ENCODE measurements at places on chromosomes 1 and 21.

DNA sequence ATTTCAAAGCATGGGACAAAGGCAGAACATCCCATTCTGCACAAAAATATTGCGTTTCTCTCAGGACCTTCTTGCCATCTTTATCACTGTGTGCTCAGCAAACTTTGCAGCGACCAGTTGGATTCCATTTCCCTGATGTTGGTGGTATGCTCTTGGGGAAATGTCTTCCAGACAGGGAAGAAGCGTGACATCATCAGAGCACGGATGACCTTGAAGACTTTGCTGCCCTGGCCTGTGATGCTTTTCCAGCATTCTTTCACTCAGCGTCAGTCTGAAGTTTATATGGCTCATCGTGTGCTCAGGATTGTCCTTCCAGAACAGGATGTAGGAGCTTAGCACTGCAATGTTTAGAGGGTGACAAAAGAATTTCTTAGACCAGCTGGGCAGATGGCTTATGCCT lies 131.4 kb upstream of the F3 start:
- DNase-seq, result peak; percentile 78

- peak; percentile 41 for DNase-seq
These were observed 32.8 kb downstream of the EPRS1 start for GRCh38 chr1:220013497-220013896.

DNA sequence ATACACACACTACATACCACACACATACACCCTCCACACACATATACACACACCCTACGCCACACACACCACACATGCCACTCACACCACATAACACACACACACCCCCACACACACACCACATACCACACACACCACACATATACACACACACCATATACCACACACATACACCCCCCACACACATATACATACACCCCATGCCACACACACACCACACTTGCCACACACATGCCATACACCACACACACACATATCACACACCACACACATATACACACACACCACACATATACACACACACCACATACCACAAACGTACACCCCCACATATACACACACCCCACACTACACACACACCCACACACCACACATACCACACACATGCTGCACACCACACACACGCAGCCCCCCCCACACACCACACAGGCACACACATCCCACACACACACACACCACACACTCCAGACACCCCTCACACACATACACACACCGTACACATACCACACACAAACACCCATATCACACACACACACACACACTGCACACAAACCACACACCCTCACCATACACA lies 76.7 kb upstream of the TMPRSS2 start:
- no peak for DNase-seq

- DNase-seq, result no peak
These were observed 62.6 kb downstream of the MAN1C1 start for GRCh38 chr1:25679171-25679570.

DNA sequence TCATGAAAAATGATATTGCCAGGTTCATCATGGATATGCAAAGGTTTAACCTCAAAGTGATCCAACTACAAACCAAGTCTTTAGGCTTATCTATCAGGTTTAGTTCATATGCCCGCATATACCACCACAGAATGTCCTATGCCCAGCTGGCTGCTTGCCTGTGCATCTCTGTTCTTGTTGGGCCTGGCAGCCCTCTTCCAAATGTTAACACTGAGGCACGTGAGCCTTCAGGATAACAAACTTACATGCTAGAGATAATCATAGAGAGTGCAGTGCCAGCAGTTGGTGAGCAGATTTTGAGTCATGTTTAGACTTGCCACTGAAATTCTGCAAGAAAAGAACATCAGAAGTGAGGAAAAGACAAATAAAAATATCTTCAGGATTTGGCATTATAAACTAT lies 607.9 kb upstream of the TMPRSS15 start:
- no peak for DNase-seq

- DNase-seq, result no peak
These were observed 772 bp downstream of the ADAM15 start for GRCh38 chr1:155051777-155052398.

DNA sequence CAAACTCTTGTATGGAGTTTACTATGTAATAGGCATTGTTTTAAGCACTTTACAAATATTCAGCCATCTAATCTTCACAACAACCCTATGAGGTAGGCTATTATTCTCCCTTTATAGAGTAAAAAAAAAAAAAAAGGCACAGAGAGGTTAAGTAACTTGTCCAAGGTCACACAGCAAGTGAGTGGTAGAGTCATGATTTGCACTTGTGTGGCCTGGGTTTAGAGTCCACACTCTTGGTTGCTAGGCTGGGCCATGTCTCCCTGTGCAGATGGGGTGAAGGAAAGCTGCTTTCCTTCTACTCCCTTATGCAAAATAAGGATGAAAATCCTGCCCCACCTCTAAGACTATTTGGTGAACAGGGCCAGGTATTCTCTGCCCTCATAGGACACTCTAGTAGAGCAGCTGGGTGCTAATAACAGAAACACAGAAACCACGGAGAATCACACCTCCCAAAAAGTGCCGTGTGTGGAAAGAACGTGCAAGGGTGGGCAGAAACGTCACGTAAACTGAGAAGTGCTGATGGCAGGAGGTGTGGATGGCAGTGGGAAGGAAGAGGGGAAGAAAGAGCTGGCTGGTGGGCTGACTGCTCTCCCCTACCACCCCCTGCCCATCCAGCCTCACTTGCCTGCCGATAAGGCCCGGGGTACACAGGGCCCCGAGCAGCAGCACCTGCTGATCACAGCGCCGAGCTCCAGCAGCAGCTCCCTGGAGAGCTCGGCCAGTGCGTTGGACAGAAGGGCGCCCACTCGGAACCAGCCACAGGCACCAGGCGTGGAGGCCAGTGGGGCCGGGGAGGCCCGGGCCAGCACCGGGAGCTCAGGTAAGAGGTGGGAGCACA lies 28.3 kb upstream of the VPS13D start:
- no peak for DNase-seq

DNA sequence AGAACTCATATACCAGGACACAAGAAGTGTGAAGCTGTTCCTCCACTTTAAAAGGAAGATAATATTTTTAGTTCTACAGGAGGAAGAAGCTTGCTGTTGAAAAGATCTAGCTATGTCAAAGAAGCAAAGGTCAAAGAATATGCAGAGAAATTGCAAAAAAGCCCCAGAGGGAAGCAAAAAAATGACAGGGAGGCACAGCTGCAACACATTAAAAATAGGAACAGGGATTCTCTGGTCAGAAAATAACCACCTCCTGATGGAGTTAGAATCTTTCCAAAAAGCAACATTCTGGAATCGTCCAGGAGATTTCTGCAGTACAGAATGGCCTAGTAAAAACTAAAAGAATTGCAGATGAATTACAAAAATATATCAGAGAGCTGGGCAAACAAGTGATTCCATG lies 238.9 kb upstream of the PRMT6 start:
- DNase-seq, result peak; percentile 22

GRCh38 chr1:26786437-26787380 lies 1.0 kb upstream of the PIGV start:
- peak; percentile 88 for DNase-seq

DNA sequence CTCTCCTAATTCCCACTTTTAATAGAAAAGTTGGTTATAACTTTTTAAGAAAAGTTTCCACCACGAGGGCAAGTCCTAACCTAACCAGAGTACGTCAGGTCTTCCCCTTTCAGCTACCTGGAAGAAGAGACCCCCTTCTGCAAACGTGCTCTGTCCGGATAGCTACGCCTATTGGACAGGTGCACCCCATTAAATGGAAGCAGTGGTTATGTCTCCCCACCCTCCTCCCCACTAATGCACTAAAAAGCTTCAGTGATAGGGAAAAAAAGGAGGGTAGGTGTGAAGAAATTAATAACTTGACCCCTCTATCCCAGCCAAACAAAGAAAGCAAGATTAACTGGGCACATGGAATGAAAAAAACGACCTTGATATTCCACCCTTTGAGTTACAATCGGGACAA lies 7.7 kb downstream of the GLUL start:
- no peak for DNase-seq

DNA sequence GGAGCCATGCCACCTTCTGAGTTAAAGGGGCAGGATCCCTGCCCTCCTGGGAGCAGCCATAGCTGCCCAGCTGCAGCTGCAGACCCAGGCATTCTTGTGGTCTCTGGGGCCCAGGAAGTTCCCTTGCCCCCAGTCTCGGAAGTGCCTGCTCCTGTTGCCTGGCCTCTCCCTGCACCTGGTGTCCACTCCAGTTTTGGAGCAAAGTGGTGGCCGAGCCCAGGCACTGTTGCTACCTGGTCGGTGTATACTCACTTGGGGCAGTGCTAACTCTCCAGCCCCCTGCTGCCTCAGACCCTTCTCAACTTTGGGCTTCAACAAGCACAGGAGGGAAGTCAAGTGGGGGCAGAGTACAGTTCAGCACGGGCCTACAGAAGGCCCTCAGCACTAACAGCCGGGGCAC lies 352.9 kb upstream of the NCAM2 start:
- no peak for DNase-seq
